Motor neuron (in vitro differentiated cells): ENCODE measurements at places on chromosomes 4 and X. TPM values are rescaled to one million over a fixed set of nuclear protein-coding genes. Genes with fewer than 3 reads are reported as not detected.

The ZIC3 gene
- 0.10 and 0.23 TPM in 2 replicates for total RNA-seq

The CENPVL1 gene
- not detected in 2 replicates for total RNA-seq

The DCAF8L2 gene
- total RNA-seq: 0.34 TPM in 1 of 2 replicates, not detected in the other

The GAGE12F gene
- not detected in 2 replicates for total RNA-seq

The SYP gene
- total RNA-seq: 78.9 and 88.9 TPM in 2 replicates

The FATE1 gene
- not detected in 2 replicates for total RNA-seq

The ADGRG2 gene
- 0.71 and 1.1 TPM in 2 replicates for total RNA-seq

The FANCB gene
- 6.8 TPM in 2 replicates for total RNA-seq

The SMAD1 gene
- total RNA-seq: 35.7 and 35.9 TPM in 2 replicates

The CDKL2 gene
- 5.3 and 6.1 TPM in 2 replicates for total RNA-seq

The SORBS2 gene
- total RNA-seq: 35.9 and 36.8 TPM in 2 replicates

GRCh38 chrX:20372533-20372932 lies 105.8 kb upstream of the RPS6KA3 start:
- no peak for ATAC-seq

- peak; percentile 19 for ATAC-seq
These were observed 50.3 kb upstream of the GEMIN8 start for GRCh38 chrX:14079891-14080430.

GRCh38 chr4:184283659-184284335 lies 66.1 kb upstream of the ENPP6 start:
- ATAC-seq: no peak

DNA sequence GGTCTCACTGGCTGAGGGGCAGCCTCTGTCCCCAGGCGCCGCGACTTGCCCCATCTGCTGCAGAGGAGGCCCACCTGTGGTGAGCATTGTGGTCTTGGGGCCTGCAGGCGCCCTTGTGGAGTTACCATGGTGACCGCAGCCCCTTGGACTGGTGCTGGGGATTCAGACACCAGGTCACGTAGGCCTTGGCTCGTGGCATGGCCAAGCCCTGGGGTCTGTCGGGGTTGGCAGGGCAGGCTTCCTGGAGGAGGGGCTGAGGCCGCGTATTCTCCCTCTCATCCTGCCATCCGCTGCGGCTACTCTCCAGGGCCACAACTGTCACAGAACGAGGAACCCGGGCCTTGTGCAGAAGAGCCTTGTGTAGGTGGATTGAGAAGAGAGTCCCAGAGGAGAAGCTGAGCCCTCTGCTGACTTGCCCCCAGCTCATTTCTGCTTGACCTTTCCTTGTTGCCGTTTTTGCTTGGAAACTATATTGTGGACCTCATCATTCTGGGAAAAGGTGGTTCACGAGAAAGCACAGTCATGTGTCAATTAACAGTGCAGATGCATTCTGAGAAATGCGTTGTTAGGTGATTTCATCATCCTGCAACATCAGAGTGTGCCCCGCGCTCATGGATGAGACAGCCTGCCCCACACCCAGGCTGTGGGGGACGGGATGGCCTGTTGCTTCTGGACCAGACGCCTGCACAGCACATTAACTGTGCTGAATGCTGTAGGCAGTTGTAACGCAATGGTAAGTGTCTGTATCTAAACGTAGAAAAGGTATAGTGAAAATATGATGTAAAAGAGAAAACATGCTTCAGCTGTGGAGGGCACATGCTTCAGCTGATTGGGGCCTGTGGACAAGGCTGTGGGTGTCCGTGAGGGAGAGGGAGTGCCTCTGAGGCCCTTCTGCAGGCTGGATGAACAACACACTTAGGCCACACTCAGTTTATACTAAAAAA lies 38.5 kb downstream of the TRMT44 start:
- ATAC-seq: peak; percentile 90

DNA sequence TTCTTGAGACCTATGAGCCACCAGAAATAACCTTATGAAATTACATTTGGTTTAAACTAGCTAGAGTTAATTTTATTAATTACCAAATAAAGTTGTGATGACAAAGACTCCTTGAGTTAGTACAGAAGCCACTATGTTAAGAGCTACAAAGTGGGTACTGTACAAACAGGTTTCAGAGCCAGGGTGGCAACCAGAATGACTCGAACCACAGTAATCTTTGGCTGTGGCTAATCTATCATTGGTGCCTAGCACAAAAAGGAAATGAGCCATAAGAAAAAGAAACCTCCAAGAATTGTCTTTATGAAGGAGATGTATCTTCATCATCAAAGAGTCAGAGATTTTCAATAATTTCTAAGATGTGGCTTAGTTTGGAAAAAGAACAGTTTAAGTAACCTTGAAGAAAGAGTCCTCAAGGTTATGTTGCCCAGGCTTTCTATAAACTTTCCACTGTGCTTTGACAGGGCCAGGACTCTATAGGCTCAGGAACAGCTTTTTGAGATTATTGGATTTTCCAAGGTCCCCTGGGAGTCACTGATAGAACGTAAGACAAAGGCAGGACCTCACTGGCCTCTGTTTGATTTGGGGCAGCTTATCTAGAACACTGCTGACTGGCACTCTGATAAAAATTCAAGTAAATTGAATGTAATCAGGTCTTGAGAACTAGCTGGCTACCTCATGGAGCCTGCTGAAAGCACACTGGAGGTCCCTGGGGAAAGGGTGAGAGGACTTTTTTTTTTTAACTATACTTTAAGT lies 777.7 kb downstream of the STIM2 start:
- no peak for ATAC-seq

DNA sequence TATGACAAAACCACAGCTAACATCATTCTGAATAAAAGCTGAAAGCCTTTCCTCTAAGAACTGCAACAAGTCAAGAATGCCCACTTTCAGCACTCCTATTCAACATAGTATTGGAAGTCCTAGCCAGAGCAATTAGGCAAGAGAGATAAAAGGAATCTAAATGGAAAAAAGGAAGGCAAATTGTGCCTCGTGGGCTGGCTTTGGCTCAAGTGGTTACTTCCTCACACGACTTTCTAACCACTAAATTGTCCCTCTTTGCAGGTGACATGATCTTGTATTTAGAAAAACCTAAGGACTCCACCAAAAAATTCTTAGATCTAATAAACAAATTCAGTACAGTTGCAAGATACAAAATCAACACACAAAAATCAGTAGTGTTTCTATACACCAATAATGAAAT lies 57.2 kb downstream of the SCML2 start:
- no peak for ATAC-seq

- ATAC-seq: no peak
These were observed 230.6 kb upstream of the GPRIN3 start for GRCh38 chr4:89538171-89538570.

- no peak for ATAC-seq
These were observed 50.6 kb downstream of the SCFD2 start for GRCh38 chr4:53315300-53315699.

GRCh38 chr4:173528378-173529321 lies 1.4 kb downstream of the HAND2 start:
- peak; percentile 3 for ATAC-seq

DNA sequence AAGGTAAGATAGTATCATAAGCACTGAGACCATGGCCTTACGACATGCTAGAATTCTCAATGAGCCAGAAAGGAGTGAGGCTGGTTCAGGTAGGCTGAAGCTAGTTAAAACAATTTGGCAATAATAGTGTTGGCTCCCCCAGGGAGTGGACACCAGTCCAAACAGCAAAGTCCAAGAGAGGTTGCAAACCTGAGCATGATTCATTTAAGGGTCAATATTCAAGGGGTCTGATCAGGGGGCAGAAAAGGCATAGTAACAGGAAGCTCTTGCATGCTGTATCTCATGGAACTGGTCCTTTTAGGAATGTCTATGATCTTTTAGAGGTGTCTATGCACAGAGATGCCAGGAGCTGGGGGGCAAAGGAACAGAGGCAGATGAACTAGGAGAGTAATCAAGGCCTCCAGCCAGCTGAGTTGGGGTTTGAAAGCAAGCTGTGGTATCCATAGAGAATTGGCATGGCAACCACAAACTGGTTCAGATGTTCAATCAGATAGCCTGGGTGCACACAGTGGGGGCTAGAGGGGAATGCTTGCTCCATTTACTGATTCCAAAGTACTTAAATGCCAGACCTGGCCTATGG lies 5.1 kb downstream of the GJB1 start:
- ATAC-seq: no peak

DNA sequence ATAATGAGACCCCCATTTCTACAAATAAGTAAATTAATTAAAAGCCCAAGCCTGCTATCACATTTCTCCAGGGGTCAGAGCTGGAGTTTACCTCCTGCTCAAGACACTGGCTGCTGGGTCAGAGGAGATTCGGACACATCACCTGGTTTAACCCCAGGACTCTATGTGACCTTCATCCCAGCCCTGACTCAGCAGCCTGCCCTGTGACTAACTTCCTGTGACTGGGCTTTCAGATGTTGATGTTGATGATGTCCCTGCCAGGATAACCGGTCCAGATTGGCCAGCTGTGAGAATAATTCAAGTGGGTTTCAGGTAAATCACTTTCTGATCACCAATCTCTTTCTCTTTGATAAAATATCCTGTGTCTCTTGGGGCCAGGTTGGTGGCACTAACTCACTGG lies 102.4 kb upstream of the MAML3 start:
- ATAC-seq: no peak

- ATAC-seq: peak; percentile 79
These were observed 23.1 kb downstream of the SASH3 start for GRCh38 chrX:129802863-129803262.

- ATAC-seq: peak; percentile 35
These were observed 281.5 kb upstream of the KLF3 start for GRCh38 chr4:38382520-38382919.

- ATAC-seq: peak; percentile 94
These were observed 201.8 kb upstream of the WDFY3 start for GRCh38 chr4:85168234-85168834.

- no peak for ATAC-seq
These were observed 52.8 kb downstream of the FAM47C start for GRCh38 chrX:37060999-37061398.

GRCh38 chr4:117968606-117969005 lies 65.7 kb upstream of the NDST3 start:
- no peak for ATAC-seq

- peak; percentile 55 for ATAC-seq
These were observed 88.4 kb downstream of the GPR143 start for GRCh38 chrX:9677098-9677739.
